ENCODE measurements at places on chromosomes 5 and 9.

- no peaks in the 10 kb centered on the region for H3K27me3 ChIP-seq
- no peaks in the 10 kb centered on the region for H3K4me1 ChIP-seq
- no peak overlapping the region for H3K4me3 ChIP-seq
- peaks cover 45% of the 10 kb centered on the region for H3K36me3 ChIP-seq
- no peak for DNase-seq
Observed at GRCh38 chr5:177290816-177291596, 12.5 kb downstream of the RAB24 start.

DNA sequence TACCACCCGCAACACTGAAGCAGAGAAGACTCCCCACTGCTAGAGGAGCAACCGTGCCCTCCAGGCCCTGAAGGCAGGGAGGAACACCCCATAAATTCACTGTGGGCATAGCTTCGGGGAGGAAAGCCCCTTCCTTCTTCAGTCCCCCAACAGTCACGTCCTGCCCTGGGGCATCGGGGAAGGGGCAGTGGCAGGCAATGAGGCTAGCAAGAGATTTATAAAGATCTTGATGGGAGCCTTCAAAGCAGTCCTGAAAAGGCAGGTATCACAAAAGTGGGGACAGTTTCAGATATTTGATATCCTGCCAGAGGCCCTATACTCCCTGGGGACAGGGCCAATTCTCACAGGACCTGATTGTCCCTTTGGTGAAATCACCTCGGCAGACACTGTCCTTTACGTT, 16.9 kb upstream of the TRIM14 start:
- H3K36me3 ChIP-seq, result no peaks in the 10 kb centered on the region
- no peak overlapping the region for H3K4me3 ChIP-seq
- no peak for DNase-seq
- H3K4me1 ChIP-seq, result no peaks in the 10 kb centered on the region

DNA sequence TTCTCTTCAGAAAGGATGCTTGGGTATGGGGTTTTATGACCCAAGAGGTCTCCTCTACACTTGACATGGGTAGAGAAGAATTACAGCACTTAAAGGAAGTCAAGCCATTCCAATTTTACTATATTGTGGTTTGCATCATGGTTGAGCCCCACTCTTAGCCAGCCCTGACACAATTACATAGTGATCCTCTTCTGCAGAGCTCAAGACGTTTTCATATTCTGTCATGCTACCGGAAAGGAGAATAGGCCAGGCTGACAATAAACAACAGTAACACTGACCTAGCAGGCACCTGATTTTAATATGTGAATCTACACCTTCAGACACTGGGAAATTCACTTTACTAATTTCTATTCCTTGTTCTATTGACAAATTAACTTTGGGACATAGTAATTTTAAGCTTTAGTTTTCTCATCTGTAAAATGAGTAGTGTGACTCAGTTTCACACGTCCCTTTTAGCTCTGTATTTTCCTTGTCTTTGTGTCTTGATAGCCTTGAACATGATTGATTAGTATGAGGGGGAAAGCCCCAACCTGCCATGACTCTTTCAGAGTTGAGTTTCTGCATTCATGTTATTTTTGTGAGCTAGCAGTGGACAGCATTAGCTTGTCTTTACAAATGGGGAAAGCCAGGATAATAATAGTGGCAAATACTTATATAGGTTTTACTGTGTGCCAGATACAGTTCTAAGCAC, 83.8 kb downstream of the SV2C start:
- no peak overlapping the region for H3K27ac ChIP-seq
- peaks cover 30% of the 10 kb centered on the region for H3K27me3 ChIP-seq
- DNase-seq, result no peak
- H3K4me1 ChIP-seq, result no peaks in the 10 kb centered on the region

GRCh38 chr5:133478199-133478985, 133.9 kb downstream of the FSTL4 start:
- no peak overlapping the region for H3K27ac ChIP-seq
- DNase-seq, result no peak
- H3K4me1 ChIP-seq, result no peaks in the 10 kb centered on the region

- H3K27ac ChIP-seq, result no peak overlapping the region
- no peaks in the 10 kb centered on the region for H3K4me1 ChIP-seq
- no peak for DNase-seq
- H3K27me3 ChIP-seq, result no peaks in the 10 kb centered on the region
Observed at GRCh38 chr5:107930092-107930491, 259.4 kb upstream of the EFNA5 start.

- no peak for DNase-seq
- no peaks in the 10 kb centered on the region for H3K27me3 ChIP-seq
- no peak overlapping the region for H3K27ac ChIP-seq
Observed at GRCh38 chr9:127667906-127668305, 38.9 kb upstream of the CFAP157 start.

DNA sequence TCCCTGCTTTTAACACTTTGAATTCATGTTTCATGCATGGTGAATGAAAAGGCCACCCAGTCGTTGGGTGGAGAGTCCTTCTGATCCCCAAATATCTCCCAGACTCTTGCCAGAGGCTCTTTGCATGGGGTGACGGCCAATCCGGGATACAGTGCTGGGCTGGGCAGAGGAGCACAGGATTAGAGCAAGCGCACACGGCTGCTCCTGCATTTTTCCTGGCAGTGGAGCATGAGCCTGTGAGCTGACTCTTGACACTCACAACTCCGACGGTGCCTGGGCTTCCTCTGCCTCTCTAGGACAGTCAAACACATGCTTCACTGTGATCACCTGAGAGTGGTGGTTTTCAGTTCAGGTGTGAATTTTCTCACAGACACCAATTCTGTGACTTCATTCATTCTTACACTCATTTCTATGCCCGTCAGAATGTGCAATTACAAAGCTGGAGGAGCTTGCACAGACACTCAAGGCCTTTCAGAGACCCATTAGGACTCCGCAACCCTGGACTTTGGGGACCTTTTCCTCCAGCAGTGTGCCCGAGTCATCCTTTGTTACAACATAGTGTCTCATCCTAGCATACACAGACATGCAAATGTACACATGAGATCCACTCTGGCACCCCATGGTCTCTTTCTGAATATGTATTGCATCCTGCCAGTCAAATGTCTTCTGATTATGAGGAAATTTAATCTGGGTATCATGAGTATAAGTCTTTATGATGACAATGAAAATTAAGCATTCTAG, 206.6 kb downstream of the ICE1 start:
- H3K4me1 ChIP-seq, result no peaks in the 10 kb centered on the region
- no peak overlapping the region for H3K4me3 ChIP-seq
- peaks cover 24% of the 10 kb centered on the region for H3K27me3 ChIP-seq
- DNase-seq, result no peak
- no peaks in the 10 kb centered on the region for H3K36me3 ChIP-seq

GRCh38 chr9:119252671-119253299, 116.5 kb downstream of the BRINP1 start:
- H3K4me1 ChIP-seq, result no peaks in the 10 kb centered on the region
- H3K36me3 ChIP-seq, result no peaks in the 10 kb centered on the region
- no peaks in the 10 kb centered on the region for H3K27me3 ChIP-seq
- H3K27ac ChIP-seq, result no peak overlapping the region
- no peak for DNase-seq

GRCh38 chr5:92559781-92560180, 1021.2 kb downstream of the NR2F1-AS1 start:
- DNase-seq, result peak; percentile 51
- H3K27me3 ChIP-seq, result no peaks in the 10 kb centered on the region
- H3K4me1 ChIP-seq, result peaks cover 37% of the 10 kb centered on the region

DNA sequence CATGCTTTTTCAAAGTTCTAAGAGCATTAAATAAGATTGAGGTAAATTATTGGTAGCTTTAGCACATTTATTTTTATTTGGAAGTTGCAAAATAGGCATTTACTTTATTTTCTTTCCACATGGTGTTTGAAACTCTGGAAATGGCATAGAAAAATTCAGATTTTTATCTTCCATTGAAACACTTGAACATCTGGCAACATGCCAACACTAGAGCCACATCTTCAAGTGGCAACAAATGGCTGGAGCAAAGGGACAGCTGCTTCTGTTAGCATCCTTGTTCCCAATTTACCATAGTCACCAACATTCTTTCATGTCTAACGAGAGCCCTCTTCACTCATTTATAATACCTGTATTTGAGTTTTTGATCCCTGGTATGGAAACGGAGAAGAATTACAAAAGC, 539.9 kb downstream of the ZNF608 start:
- no peaks in the 10 kb centered on the region for H3K27me3 ChIP-seq
- H3K27ac ChIP-seq, result no peak overlapping the region
- no peaks in the 10 kb centered on the region for H3K36me3 ChIP-seq
- H3K4me1 ChIP-seq, result no peaks in the 10 kb centered on the region
- no peak overlapping the region for H3K4me3 ChIP-seq

- H3K36me3 ChIP-seq, result no peaks in the 10 kb centered on the region
- DNase-seq, result no peak
- no peaks in the 10 kb centered on the region for H3K27me3 ChIP-seq
- H3K4me1 ChIP-seq, result peaks cover 6% of the 10 kb centered on the region
- no peak overlapping the region for H3K4me3 ChIP-seq
Observed at GRCh38 chr9:99824378-99825171, 2.9 kb downstream of the NR4A3 start.

- no peaks in the 10 kb centered on the region for H3K4me1 ChIP-seq
- no peak overlapping the region for H3K4me3 ChIP-seq
- DNase-seq, result no peak
Observed at GRCh38 chr5:75654693-75655295, 43.5 kb downstream of the ANKDD1B start.

DNA sequence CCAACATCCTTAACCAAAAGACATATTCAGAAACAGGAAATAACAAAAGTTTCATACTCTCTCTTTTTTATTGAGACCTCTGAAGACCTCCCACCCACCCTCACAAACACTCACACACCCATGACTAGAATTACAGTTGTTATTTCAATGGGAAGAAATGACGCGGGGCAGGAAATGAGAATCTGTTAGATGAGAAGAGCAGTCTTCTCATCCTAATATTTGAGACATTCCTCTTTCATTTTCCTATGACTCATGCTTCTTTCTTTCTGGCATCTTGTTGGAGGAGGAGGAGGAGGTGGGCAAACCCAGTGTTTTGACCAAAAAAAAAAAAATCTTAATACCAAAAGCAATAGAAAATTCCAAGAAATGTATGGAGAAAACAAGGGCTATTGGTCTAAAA, 179.5 kb upstream of the TARS1 start:
- no peaks in the 10 kb centered on the region for H3K27me3 ChIP-seq
- no peak overlapping the region for H3K27ac ChIP-seq
- no peak for DNase-seq
- H3K36me3 ChIP-seq, result no peaks in the 10 kb centered on the region
- no peak overlapping the region for H3K4me3 ChIP-seq
- H3K4me1 ChIP-seq, result peaks cover 4% of the 10 kb centered on the region

GRCh38 chr9:91782708-91783214, 167.3 kb downstream of the ROR2 start:
- DNase-seq, result no peak
- H3K27me3 ChIP-seq, result no peaks in the 10 kb centered on the region
- no peak overlapping the region for H3K27ac ChIP-seq

DNA sequence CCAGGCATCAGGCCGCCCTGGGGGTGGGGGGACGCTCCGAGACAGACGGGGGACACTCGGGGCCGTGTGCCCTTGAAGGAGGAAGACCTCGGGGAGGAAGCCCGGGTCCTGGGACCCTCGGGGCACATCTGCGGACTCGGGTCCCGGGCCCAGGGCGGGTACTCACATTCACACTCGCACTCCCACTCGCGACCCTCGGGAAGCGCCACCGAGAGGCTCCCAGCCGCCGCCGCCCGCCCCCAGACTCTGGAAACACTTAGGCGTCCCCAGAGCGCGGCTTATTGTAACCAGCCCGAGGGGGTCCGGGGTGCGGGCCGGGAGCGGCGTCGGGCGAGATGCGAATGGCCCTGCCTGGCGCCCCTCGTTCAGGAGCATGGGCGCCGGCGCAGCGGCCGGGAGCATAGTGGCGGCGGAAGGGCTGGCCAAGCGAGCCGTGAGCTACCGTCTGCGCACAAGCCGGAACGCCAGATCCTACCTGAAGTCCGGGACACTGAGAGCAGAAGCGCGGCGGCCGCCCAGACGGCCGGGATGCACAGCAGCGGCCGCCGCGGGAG, 559 bp downstream of the ROR2 start:
- peaks cover 11% of the 10 kb centered on the region for H3K4me1 ChIP-seq
- peak overlapping the region; percentile 78 for H3K27ac ChIP-seq
- no peaks in the 10 kb centered on the region for H3K27me3 ChIP-seq
- no peaks in the 10 kb centered on the region for H3K36me3 ChIP-seq
- H3K4me3 ChIP-seq, result peak overlapping the region; percentile 84

GRCh38 chr9:36470643-36471290, 70.7 kb upstream of the RNF38 start:
- no peak overlapping the region for H3K27ac ChIP-seq
- H3K4me1 ChIP-seq, result no peaks in the 10 kb centered on the region
- H3K36me3 ChIP-seq, result no peaks in the 10 kb centered on the region
- DNase-seq, result no peak
- H3K27me3 ChIP-seq, result no peaks in the 10 kb centered on the region
- no peak overlapping the region for H3K4me3 ChIP-seq

GRCh38 chr9:121587863-121588262, 63.6 kb upstream of the DAB2IP start:
- no peaks in the 10 kb centered on the region for H3K4me1 ChIP-seq
- H3K27ac ChIP-seq, result no peak overlapping the region
- DNase-seq, result no peak
- no peaks in the 10 kb centered on the region for H3K36me3 ChIP-seq

- no peak overlapping the region for H3K27ac ChIP-seq
- DNase-seq, result no peak
- peaks cover 5% of the 10 kb centered on the region for H3K27me3 ChIP-seq
- H3K4me1 ChIP-seq, result no peaks in the 10 kb centered on the region
- H3K4me3 ChIP-seq, result no peak overlapping the region
Observed at GRCh38 chr5:35753500-35753899, 103.2 kb upstream of the IL7R start.

- DNase-seq, result no peak
- H3K4me1 ChIP-seq, result peaks cover 4% of the 10 kb centered on the region
- no peaks in the 10 kb centered on the region for H3K27me3 ChIP-seq
- H3K36me3 ChIP-seq, result peaks cover 11% of the 10 kb centered on the region
Observed at GRCh38 chr5:75711151-75711550, 6.1 kb downstream of the POC5 start.

DNA sequence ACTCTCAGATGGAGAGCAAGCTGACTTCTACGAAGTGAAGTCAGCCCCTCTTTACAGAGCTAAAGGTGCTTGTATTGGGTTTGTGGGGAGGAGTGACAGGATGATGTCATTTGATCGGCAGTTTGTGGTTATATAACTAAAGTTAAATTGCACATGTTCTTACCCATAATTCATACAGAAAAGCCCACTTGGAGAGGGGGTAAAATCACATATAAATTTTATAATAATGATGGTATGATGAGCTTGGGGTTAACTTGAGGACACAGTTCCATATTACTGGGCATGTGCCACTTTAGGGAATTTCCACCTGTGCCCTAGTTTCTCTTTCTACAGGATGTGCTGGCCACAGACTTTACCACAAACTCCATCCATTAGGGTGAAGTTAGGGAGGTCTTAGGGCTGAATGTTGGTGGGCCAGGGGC, 1178.6 kb upstream of the CDH9 start:
- H3K27ac ChIP-seq, result no peak overlapping the region
- H3K4me3 ChIP-seq, result no peak overlapping the region
- no peaks in the 10 kb centered on the region for H3K4me1 ChIP-seq
- no peaks in the 10 kb centered on the region for H3K27me3 ChIP-seq
- H3K36me3 ChIP-seq, result no peaks in the 10 kb centered on the region
- no peak for DNase-seq

- H3K4me3 ChIP-seq, result no peak overlapping the region
- H3K27me3 ChIP-seq, result peaks cover 37% of the 10 kb centered on the region
- H3K27ac ChIP-seq, result no peak overlapping the region
- no peaks in the 10 kb centered on the region for H3K36me3 ChIP-seq
Observed at GRCh38 chr5:133412661-133413060, 199.7 kb downstream of the FSTL4 start.
